ENCODE measurements at places on chromosomes 3 and 15.

GRCh38 chr3:196268284-196269163, 19.0 kb downstream of the PCYT1A start:
- no peak for DNase-seq

DNA sequence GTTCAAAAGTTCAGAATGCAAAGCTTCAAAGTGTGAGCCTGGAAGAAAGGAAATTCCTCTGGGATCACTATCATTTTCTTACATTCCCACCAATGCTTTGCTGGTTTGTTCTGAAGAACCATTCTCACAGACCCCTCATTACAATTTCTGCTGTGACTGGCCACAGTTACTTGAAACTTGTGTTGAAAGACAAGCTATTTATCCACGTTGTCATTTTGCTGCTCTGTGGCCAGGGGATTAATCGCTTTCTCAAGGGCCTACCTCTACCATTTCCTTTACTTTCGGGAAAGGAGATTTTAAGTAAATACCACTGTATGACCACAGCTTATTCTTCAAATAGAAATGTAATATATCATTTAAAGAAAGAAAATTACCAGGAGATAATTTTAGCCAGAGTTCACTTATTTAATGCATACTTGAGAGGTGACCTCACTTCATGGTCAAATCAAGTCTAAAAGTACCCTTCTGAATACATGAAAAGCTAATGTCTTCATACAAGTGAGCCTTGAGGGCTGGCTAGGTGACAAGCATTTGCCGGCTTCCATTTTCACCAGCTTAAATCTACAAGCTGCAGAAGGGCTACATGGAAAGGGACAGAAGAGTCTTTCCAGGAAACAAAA, 69.8 kb upstream of the ROBO2 start:
- DNase-seq, result no peak

GRCh38 chr3:159987291-159987711, 1.3 kb upstream of the IL12A start:
- DNase-seq, result no peak

DNA sequence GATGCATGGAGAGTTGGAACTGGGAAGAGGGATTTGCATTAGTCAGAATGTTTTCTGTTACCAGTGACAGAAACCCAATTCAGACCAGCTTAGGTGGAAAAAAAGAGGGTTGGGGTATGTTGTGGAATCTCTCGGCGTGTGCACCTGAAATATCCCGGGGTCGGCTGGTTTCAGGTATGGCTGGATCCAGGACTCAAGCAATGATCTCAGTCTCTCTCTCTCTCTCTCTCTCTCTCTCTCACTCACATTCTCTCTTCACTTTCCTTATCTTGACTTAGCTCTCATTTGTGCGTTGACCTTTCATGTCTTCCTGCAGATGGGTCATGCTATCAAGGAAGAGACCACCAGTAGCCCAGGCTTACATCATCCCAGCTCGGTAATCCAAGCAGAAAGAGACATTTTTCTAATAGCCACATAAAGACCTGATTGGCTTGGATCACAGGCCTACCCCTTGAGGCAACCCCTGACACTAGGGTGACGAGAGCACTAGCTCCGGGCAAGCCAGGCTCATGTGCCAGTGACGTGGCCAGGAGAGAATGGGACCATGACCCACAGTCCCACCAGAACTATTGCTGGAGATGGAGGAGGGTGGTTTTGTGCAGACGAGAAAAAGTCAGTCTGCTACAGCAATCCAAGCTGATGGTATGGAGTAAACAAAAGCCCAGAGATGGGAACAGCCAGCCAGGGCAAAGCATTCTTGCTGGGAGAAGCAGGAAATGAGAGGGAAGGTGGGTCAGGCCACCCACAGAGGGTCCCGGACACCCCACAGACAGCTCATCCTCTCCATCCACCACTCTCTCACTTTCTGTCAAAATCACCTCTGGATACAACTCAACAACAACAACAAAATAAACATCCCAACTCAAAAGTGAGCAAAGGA, 91.7 kb downstream of the CHSY1 start:
- no peak for DNase-seq

- no peak for DNase-seq
These were observed 18.6 kb upstream of the SENP7 start for GRCh38 chr3:101531473-101532086.

DNA sequence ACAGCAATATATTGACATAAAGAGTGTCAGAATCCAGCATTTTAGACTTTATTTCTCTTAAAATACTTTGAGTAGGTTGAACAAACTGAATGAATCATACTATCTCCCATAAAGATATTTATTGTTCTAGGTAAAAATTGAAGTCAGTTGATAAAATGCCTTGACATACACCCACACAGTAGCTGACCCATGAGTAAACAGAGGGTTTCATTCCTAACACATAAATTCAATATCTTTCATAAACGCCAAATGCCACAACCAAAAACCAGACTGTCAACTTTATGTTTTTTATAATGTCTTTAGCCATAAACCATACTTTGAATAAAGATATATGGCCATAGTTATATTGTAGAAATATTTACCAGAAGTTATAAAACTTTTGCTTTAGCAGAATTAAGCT, 742.4 kb downstream of the NAALADL2 start:
- no peak for DNase-seq

GRCh38 chr3:39097716-39098472, 9.5 kb downstream of the GORASP1 start:
- no peak for DNase-seq

- no peak for DNase-seq
These were observed 16.4 kb downstream of the LDHAL6B start for GRCh38 chr15:59222906-59223550.

- DNase-seq, result no peak
These were observed at the start of gene SPTBN5 for GRCh38 chr15:41893422-41894250. SPTBN5 (minus strand) TSS chr15:41894053; CDS start chr15:41893497, 556 bp downstream.

Data from NCI-H526 (cell line).